Activated CD4-positive, alpha-beta memory T cell treated with anti-CD3 and anti-CD28 coated beads for 36 hours (primary cell): ENCODE measurements at places on chromosomes 6 and 20. TPM values are rescaled to one million over a fixed set of nuclear protein-coding genes. Genes with fewer than 3 reads are reported as not detected.

The OR12D3 gene
- not detected for total RNA-seq

The SLX4IP gene
- total RNA-seq = 6.3 TPM

The MOXD1 gene
- not detected for total RNA-seq

The SPATS1 gene
- total RNA-seq = not detected

The GJA1 gene
- total RNA-seq = not detected

The OR2W1 gene
- total RNA-seq = not detected

The ENPP4 gene
- total RNA-seq = 8.5 TPM

The CPNE5 gene
- 1.8 TPM for total RNA-seq

The TCF21 gene
- not detected for total RNA-seq

The IL17F gene
- 119 TPM for total RNA-seq

The CDSN gene
- total RNA-seq = not detected

The GTSF1L gene
- total RNA-seq = not detected

The LMBRD1 gene
- 17.4 TPM for total RNA-seq

The SRXN1 gene
- total RNA-seq = 13.3 TPM

The C6orf15 gene
- total RNA-seq = not detected

The LY6G5B gene
- total RNA-seq = 11.6 TPM

The RNF39 gene
- not detected for total RNA-seq

The SRC gene
- total RNA-seq = 5.3 TPM

The BPI gene
- total RNA-seq = not detected

The CCN6 gene
- 0.70 TPM for total RNA-seq

The LST1 gene
- 16.9 TPM for total RNA-seq

The HLA-C gene
- 976 TPM for total RNA-seq

The SNPH gene
- total RNA-seq = 3.4 TPM

The C20orf204 gene
- 3.1 TPM for total RNA-seq

The HLA-B gene
- total RNA-seq = 3,060 TPM

The SLC16A10 gene
- 3.4 TPM for total RNA-seq

The SUMO4 gene
- 4.8 TPM for total RNA-seq

The CST7 gene
- 83.1 TPM for total RNA-seq

The LY6G5C gene
- 1.4 TPM for total RNA-seq

The KIZ gene
- 13.3 TPM for total RNA-seq

The HRH3 gene
- not detected for total RNA-seq

The EFCAB8 gene
- total RNA-seq = 0.24 TPM

The FILIP1 gene
- total RNA-seq = not detected

The EMILIN3 gene
- not detected for total RNA-seq

The ACTR5 gene
- 11.0 TPM for total RNA-seq

The TEAD3 gene
- 2.2 TPM for total RNA-seq

The DST gene
- 5.7 TPM for total RNA-seq

The EEF1A2 gene
- 1.7 TPM for total RNA-seq

The HLA-DMA gene
- 10.2 TPM for total RNA-seq

The MACROD2 gene
- total RNA-seq = not detected

The POLR1C gene
- 49.5 TPM for total RNA-seq

The HNF4A gene
- not detected for total RNA-seq

The PAK5 gene
- not detected for total RNA-seq

The GGTLC1 gene
- total RNA-seq = not detected

The PNLDC1 gene
- total RNA-seq = 0.29 TPM

The CRISP3 gene
- total RNA-seq = not detected

The HDGFL1 gene
- not detected for total RNA-seq

The CST3 gene
- total RNA-seq = 0.26 TPM

The OLIG3 gene
- total RNA-seq = 0.15 TPM

The FNDC11 gene
- 0.61 TPM for total RNA-seq

The MRPS10 gene
- 40.3 TPM for total RNA-seq

The CTCFL gene
- not detected for total RNA-seq

The KIAA1755 gene
- not detected for total RNA-seq

The FAM184A gene
- total RNA-seq = 10.8 TPM

The EYS gene
- not detected for total RNA-seq
